Esophagus squamous epithelium (tissue), 5 donors: ENCODE measurements at places on chromosomes 6 and 20. TPM values are rescaled to one million over a fixed set of nuclear protein-coding genes. Genes with fewer than 3 reads are reported as not detected.

DNA sequence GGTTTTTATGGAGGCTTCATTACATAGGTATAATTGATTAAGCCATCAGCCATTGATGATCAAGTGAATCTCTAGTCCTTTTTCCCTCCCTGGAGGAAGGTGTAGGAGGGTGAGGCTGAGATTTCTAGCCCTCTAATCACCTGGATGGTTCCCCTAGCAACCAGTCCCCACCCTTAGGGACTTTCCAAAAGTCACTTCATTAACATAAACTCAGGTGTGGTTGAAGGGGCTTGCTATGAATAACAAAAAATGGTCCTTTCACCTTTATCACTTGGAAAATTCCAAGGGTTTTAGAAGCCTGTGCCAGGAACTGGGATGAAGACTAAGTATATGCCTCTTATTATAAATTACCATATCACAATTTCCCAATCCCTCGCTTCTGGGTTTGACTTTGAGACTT, 40.4 kb downstream of the SMPDL3A start:
- DNase-seq: no peak

DNA sequence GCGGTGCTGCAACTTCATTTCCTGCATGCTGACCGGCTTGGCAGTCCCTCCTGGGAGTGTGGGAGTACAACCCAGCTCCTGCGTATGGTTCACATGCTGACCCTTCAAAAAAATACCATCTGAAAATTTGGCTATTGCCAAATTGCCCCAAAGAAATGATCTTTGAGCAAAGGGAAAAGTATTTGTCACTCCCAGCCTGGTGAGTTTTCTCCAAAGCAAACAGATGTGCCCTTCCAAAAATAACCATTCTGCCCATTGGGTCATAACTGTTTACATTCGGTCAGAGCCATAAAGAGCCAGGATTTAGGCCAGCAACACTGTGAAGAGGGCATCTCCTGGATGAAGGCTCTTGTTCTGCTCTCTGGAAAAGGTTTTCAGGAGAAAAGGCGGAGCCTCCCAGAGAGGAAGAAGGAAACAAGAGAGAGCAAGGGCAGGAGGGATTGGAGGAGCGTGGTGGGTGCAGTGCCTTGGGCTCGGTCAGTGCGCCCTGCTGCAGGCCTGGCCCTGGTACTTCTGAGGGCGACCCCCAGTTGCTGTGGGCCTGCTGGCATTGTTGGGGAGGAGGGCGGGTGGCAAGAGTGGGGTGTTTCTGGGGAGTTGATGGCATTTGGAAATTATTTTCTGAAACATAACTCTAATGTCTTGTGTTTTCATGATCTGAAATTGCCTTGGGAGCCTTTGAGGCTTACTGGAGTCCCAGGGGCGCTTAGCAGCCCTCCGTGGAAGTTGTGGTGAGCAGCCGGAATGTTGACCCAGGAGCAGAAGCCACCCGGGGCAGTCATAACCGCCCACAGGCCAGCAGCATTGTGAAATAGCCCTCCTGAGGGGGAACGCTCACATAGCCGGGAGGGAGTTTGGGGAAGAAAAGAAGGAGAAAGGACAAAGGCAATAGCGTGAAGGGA, 248.4 kb downstream of the MYLK4 start:
- DNase-seq: no peak

- DNase-seq: no peak
These were observed 488.3 kb downstream of the CDH26 start for GRCh38 chr20:60446267-60447111.

DNA sequence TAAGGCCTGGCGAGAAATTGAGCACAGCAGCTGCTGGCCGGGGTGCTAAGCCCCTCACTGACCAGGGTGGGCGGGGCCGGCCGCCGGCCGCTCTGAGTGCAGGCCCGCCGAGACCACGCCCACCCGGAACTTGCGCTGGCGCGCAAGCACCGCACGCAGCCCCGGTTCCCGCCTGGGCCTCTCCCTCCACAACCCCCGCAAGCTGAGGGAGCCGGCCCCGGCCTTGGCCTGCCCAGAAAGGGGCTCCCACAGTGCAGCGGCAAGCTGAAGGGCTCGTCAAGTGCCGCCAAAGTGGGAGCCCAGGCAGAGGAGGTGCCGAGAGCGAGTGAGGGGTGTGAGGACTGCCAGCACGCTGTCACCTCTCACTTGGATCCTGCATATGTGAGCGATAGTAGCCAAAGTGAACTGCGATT, 251.2 kb downstream of the GJA1 start:
- DNase-seq: no peak

- no peak for DNase-seq
These were observed 3.7 kb downstream of the ENPP1 start for GRCh38 chr6:131811500-131811899.

- DNase-seq: no peak
These were observed 149.9 kb downstream of the MMS22L start for GRCh38 chr6:97133067-97133466.

DNA sequence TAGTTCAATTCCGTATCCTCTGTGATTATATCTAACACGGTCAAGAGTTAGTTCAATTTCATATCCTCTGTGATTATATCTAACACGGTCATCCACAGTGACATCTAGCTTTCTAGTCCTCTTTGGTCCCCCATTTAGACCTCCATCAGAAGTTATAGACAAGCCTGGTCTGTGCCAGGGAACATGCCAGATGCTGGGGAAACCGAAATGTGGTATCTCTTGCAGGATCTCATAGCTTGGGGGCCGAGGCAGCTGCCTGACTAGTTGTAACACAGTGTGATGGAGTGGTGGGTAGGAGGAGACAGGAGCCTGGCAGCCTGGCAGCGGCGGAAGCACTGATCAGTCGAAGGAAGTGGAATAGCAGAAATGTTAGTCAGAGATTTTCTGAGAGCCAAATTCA, 13.8 kb upstream of the SMOC2 start:
- DNase-seq: no peak

GRCh38 chr6:92428448-92428847, 990.9 kb downstream of the EPHA7 start:
- no peak for DNase-seq

GRCh38 chr6:36656441-36656840, 22.1 kb upstream of the CDKN1A start:
- DNase-seq: no peak

- no peak for DNase-seq
These were observed 244.7 kb upstream of the PRND start for GRCh38 chr20:4476903-4477500.

GRCh38 chr6:167711211-167711610, 115.5 kb upstream of the AFDN start:
- no peak for DNase-seq

DNA sequence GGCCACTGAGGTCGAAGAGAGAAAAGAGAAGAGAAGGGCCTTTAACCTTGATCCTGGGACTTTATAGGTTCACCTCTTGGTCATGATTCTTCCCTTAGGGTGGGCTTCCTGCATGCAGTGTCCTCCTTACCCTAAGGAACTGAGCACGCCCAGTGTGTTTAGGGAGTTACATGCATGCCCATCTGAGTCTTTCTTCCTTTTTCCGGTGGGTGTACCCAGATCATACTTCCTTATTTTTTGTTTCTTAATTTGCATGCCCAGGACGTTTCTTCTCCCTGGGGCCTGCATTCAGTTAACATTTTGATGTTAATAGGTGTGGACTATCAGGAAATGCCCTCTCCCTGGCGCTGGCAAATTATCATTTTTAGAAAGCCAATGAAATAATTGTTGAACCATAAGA, 91.5 kb downstream of the HTR1B start:
- no peak for DNase-seq

Gene SHLD1
- 1.7 TPM for total RNA-seq

Gene PNLDC1
- total RNA-seq: not detected

Gene WFDC2
- 37.7 TPM for total RNA-seq

Gene C20orf204
- 0.57 TPM for total RNA-seq

Gene EFCAB8
- not detected for total RNA-seq

Gene TLDC2
- total RNA-seq: 1.1 TPM

Gene IRF4
- 1.9 TPM for total RNA-seq

Gene MICA
- total RNA-seq: 9.4 TPM

Gene PRPH2
- total RNA-seq: not detected
